EH (cell line): ENCODE measurements at places on chromosomes 6 and 20.
A peak's percentile ranks its signal among the peaks of the same experiment; 100 is the strongest.

- peak; percentile 35 for DNase-seq
These were observed 47.7 kb downstream of the AKAP7 start for GRCh38 chr6:131182991-131183425.

GRCh38 chr6:158686791-158687381 lies 37.0 kb downstream of the SYTL3 start:
- no peak for DNase-seq

GRCh38 chr20:1867495-1868260 lies 27.5 kb upstream of the SIRPA start:
- DNase-seq, result no peak

- DNase-seq, result no peak
These were observed 24.7 kb upstream of the CRISP1 start for GRCh38 chr6:49890988-49891387.

GRCh38 chr6:85594197-85594930 lies 706 bp upstream of the SNX14 start:
- no peak for DNase-seq

- DNase-seq, result peak; percentile 2
These were observed 1108.2 kb upstream of the GJE1 start for GRCh38 chr6:141024526-141024925.

GRCh38 chr20:5642155-5642981 lies 107.8 kb upstream of the SHLD1 start:
- peak; percentile 48 for DNase-seq

DNA sequence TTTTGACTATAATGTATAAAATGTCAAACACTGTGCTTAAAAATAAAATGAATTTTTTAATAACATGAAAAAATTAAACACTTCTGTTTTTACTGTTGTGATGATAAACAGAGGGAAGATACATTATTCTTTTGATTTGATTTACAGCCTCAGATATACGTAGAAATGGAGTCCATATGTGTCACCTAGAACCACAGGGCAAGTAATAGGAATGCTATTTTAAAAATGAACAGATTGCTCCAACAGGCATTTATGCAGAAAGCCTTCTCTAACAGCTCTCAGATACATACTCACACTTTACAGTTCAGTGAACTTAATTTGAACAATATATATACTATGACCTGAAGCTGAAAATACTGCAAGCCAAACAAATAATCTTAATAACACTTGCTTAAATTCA lies 1551.0 kb downstream of the GRIK2 start:
- DNase-seq, result no peak

DNA sequence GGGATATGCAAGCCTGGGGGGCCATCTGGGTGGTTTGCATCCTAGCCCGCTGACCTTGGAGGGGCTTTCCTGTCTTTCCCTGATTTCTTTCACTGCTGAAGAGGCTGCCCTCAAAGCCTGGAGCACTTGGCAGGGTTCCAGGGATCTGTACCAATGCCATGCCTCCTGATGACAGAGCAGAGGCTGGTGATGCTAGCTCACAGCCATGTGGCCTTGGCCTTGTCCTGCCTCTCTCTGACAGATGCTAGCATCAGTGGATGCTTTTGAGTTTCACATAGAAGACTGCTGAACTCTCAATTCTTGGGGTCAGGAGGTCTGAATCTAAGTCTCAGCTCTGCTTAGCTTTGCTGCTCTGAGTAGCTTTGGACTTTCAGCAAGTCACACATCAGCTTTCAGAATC lies 21.9 kb upstream of the RREB1 start:
- peak; percentile 41 for DNase-seq

DNA sequence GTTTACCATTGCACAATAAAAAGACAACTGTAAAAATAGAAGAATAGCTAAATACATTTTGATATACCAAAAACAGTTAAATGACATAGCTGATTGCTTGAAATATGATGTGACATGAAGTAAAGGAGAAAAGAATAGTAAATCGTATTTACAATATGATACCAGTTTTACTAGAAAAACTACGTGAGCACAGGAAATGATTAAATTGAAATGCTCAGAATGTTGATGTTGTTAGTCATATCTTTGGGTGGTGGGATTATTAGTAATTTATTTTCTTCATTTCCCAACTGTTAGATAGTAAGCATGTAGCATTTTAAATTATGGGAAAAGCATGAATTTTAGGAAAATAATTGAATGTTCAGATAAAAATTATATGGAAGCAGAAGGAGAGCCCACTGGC lies 268.3 kb upstream of the TAB2 start:
- peak; percentile 51 for DNase-seq

DNA sequence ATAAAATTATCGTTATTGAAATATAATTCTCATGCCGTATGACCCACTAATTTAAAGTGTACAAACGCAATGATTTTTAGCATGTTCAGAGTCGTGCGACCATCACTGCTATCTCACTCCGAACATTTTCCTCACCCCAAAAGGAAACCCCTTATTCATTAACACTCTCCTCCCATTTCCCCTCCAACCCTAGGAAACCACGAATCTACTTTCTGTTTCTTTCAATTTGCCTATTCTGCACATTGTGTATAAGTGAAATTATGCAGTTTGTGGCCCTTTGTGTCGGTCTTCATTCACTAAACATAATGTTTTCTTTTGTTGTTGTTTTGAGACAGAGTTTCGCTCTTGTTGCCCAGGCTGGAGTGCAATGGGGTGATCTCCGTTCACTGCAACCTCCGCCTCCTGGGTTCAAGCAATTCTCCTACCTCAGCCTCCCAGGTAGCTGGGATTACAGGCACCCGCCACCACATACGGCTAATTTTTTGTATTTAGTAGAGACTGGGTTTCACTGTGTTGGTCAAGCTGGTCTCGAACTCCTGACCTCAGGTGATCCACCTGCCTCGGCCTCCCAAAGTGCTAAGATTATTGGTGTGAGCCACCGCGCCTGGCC lies 99.7 kb upstream of the ZNF217 start:
- DNase-seq, result no peak

GRCh38 chr20:45279992-45280391 lies 25.6 kb upstream of the SLPI start:
- no peak for DNase-seq

GRCh38 chr6:90214461-90214860 lies 82.2 kb downstream of the BACH2 start:
- DNase-seq, result no peak

DNA sequence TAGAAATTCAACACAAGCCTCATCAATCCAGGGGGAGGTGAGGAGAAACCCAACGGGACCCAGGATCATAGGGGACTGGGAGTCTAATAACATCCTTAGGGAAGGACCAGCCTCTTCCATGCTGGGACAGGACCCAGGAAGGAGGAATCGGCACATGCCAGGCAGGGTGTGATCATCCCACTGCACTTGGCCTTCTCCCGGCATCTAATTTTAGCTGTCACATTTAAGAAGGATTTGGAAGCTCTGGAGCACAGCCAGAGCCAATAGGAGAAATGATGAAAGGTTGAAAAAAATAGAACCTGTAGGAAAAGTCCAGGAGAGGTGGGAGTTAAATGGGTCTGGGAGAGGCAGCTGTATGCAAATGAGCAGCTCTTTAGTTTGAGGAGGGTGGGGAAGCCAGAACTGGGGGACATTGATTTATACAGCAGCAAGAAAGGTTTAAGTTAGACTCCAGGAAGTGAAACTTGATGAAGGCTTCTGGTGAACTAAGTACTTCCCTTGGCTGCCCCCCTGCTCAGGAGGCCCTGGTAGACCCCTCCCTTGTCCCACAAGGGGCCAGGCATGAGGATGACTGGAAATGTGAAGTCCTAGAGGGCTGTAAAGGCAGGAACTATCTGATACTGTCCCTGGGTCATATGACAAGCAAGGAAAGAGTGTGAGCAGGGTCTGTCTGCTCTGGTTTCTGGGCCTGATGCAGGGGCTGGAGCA lies 260.3 kb downstream of the LRFN2 start:
- DNase-seq, result no peak

DNA sequence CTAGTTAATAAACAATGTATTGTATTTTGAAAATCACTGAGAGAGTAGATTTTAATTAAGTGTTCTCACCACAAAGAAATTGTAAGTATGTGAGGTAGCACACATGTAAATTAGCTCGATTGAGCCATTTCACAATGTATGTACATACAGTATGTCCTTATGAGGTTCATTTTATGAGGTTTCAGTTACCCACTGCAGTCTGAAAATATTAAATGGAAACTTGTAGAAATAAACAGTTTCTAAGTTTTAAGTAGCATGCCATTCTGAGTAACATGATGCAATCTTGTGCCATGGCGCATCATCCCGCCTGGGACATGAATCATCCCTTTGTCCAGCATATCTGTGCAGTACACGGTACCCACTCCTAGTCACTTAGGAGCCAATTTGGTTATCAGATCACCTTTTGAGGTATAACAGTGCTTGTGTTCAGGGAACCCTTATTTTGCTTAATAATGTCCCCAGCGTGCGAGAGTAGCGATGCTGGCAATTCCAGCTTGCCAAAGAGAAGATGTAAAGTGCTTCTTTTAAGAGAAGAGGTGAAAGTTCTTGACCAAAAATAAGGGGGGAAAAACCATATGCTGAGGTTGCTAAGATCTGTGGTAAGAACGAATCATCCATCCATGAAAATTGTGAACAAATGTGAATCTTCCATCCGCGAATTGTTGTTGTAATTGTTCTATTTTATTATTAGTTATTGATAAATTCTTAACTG lies 64.7 kb downstream of the KCNS1 start:
- DNase-seq, result peak; percentile 91

GRCh38 chr20:51661609-51662178 lies 106.5 kb downstream of the ATP9A start:
- peak; percentile 51 for DNase-seq

- no peak for DNase-seq
These were observed 155.4 kb downstream of the DLL1 start for GRCh38 chr6:170135461-170135820.

DNA sequence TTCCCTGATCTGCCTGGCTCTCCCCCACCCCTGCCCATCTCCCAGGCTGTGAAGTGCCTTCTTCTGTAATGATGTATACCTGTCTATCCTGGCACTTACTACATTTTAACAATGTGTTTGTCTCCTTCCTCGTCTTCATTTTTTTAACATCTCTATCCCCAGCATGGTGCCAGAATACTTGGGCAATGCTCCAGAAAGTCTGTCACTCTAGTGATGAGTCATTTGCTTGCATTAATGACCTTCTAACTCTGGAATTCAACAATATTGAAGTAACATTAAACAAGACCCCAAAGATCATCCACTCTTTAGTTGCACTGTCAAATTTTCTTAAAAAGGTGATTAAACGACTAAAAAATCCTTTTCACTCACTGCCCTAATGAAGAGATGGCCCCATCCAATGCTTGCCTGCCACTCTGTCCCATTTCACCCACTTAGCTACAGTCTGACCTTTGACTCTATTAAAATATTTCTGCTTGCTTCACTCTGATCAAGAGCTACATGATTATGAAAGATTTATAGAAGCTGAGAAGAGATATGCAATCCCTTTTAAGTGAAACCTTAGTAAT lies 7.7 kb upstream of the KLHL31 start:
- peak; percentile 86 for DNase-seq

DNA sequence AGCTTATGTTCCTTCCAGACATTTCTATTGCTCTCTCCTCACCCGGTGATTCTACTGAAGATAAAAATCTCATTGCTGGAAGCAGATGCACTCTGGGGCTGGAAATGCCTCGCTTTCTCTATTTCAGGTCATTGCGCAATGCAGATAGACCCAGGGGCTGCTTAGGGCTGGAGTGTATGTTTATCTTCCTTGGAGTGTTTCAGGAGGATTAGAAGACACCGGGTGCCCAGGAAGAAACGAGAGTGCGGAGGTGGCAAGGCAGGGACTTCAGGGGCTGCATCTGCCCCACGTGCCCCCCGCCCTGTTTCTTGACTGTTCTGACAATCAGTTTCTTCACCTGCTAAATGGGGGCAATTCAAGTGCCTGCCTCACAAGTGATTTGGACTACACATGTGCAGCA lies 45.6 kb upstream of the IYD start:
- DNase-seq, result no peak

GRCh38 chr6:29490055-29490454 lies 2.3 kb upstream of the MAS1L start:
- DNase-seq, result no peak

GRCh38 chr6:114793428-114793827 lies 450.6 kb upstream of the HS3ST5 start:
- no peak for DNase-seq

GRCh38 chr6:146574211-146574610 lies 24.6 kb upstream of the ADGB start:
- no peak for DNase-seq

DNA sequence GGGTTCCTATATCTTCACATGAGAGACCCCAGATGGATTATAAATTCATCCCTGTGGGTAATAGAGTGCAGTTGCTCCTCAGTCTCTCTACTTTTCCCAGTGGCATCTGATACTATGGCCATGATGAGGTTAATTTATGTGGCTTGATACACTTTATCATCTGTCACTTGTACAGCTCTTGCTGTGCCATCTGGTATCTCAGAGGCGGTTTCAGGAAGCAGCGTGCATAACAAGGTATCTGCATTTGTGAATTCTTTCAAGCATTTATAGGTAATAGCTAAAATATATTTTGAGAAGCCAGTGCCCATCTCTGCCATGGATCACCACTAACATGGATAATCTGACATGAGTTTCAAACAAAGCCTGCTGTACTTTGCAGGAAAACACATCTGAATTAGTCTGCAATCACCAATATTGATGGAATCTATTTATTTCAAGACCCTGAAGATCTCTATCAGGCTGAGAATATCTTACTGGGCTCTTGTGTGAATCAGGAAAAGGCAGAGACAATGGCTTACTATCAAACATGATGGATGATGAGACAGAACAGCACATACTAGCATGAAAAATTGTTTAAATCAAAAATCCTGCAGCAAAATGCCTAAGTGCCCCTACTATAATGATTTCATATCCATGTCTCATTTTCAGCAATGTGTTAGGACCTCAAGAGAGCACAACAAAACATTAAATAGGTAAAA lies 548.7 kb upstream of the MAP3K7 start:
- DNase-seq, result no peak

DNA sequence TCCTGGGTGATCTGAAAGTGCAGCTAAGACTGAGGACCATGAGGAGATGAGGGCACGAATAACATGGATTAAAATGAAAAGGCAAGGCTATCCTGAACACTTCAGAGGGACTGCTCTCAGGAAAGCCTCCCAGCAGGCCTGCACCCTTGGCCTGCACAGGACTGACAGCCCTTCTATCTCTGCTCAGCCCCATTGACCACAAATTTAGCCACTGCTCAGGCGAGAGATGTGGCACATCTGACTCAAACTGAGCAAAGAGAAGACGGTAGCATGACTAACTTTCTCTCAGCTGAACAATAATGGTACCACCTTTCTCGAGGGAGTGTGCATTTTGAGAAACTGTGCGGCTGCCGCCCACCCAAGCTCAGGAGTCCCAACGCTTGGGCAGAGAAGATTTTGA lies 257.5 kb downstream of the ADGB start:
- no peak for DNase-seq

GRCh38 chr6:149484733-149485700 lies at the start of gene ZC3H12D:
Gene ZC3H12D, minus strand, starts transcription at chr6:149485014. Its CDS starts 10,471 bp downstream, at chr6:149474543.
- peak; percentile 78 for DNase-seq

- no peak for DNase-seq
These were observed 99.7 kb downstream of the EYA2 start for GRCh38 chr20:46994341-46994740.
